ENCODE measurements at places on chromosomes 5 and 9.

- no peak for DNase-seq
Measured at GRCh38 chr5:169978714-169979113, 1.6 kb downstream of the INSYN2B start.

DNA sequence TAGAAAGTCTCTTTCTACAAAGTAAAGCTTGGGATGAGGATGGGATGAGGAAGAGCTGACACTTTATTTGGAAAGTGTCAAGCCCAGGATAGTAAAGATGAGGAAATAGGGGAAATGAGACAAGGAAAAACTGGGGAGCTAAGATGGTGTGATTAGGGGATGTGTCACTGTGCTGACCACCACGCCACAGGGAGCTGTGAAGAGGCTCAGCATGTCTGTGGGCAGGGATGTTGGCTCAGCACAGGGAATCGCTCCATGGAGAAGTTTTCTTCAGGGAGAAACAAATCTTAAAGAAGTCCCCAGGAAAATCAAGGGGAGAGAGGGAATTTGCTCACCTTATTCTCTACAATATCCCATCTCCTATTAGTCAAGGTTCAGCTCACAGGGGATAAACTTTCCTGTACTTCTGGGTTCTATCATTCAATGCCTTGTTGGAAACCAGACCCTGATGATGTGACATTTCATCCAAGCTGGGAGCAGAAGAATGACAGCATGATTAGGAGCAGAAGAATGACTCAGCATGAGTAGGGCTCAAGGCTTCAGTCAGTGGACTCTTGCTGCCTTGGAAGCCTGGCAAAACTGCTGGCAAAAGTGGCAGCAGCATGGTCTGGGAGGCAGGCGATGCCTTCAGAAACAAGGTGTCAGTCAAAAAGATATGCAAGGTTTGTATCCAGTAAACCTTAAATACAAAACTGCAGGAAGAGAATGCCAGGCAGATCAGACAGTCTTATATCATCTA, 4.9 kb downstream of the HSPB3 start:
- no peak for DNase-seq

DNA sequence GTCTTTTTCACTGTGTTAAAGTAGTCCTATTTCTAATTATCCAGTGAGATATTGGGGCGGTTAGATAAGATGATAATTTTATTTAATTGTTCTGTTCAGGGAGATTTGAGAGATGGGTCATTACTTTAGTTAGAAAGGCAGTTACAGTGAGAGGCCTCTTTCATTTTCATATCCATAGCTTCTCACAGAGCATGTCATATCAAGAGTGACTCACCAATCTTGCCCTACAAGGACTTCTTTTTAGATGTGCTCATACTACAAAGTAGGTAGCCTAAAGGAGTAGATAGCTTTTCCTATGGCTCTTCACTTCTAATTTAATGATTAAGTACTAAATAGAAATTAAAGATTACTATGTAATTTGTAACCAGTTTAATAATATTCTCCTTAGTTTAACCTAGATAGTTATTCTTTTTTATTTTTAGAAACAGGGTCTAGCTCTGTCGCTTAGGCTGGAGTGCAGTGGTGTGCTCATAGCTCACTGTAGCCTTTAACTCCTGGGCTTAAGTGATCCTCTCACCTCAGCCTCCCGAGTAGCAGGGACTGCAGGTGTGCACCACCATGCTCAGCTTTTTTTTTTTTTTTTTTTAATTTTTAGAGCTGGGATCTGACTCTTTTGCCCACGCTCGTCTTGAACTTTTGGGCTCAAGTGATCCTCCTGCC, 71.0 kb downstream of the FER start:
- no peak for DNase-seq

DNA sequence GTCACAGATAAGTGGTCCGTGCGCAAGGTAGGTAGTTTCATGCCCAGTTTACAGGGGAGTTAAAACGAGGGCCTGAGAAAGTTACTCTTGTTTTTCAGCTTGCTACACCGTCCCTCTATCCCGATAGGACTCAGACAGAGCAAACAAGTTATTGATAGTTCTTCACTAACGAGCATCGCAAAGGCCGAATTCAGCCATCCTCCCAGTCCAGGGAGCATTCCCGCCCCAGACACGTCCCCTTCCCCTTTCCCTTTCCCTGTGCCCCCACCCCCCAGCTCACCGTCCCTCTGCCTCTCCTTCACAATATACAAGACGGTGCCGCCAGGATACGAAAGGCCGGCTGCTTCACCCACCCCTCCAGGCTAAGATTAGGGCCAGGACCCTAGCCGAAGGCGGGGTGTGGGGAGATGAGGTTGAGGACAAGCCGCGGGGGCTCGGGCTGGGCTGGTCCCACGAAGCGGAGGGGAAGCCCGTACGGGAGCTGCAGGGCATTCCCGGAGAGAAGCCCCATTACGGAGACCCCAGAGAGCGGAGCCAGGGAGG, 599 bp downstream of the KIAA1191 start:
- DNase-seq = peak; percentile 24

DNA sequence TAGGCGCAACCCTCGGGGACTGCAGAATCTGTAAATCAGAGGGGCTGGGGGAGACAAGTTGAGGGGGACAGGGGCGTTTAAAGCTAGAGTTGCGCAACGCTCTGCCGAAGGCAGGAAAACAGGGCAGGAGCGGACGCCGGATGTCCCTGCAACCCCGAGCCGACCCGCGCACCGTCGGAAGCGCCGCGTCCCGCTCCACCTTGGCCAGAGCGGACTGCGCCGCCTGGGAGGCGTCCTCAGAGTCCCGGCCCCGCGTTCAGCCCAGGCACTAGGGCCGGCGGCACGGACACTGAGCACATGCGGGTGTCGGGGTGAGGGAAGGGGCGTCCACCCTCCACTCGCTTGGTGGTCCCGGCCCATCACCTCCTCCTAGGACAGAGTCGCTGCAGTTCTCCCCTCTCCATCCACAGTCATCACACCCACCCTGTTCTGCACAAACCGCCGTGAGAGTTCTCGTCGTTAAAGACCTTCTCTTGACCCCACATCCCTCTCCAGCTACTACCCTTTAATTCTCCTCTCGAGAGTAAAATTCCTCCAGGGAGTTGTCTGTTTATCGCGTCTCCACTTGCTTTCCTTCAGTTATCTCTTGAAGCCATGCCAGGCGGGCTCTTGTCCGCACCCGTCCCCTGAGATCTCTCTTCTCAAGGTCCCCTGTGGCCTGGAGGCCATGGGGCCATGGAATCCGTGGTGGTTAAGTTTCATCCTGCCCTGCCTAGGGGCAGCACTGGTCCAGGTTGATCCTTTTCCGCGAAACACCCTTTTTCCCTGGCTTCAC, 796 bp upstream of the PDLIM7 start:
- no peak for DNase-seq

- no peak for DNase-seq
Measured at GRCh38 chr9:9847750-9848149, 765.1 kb downstream of the PTPRD start.

DNA sequence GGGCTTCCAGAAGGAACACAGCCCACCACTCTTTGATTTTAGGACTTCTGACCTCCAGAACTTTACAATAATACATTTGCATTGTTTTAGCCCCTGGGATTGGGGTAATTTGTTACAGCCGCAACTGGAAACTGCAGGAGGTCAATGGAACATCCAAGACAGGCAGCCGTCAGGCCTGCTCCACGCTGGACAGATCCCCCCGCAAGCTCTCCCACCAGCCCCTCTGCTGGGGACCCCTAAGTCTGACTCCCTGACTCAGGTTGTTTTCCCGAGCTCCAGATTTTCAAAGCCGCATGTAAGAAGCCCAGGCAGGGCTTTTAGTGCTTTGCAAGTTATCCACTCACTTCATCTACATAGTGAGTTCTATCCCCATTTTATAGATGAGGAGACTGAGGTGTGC, 127.6 kb downstream of the PAX5 start:
- DNase-seq = no peak

GRCh38 chr5:82894716-82895115, 182.5 kb downstream of the TMEM167A start:
- DNase-seq = no peak

- no peak for DNase-seq
Measured at GRCh38 chr5:464843-465590, 22.0 kb downstream of the EXOC3 start.

- DNase-seq = no peak
Measured at GRCh38 chr5:132475987-132476875, 14.3 kb downstream of the IRF1 start.

DNA sequence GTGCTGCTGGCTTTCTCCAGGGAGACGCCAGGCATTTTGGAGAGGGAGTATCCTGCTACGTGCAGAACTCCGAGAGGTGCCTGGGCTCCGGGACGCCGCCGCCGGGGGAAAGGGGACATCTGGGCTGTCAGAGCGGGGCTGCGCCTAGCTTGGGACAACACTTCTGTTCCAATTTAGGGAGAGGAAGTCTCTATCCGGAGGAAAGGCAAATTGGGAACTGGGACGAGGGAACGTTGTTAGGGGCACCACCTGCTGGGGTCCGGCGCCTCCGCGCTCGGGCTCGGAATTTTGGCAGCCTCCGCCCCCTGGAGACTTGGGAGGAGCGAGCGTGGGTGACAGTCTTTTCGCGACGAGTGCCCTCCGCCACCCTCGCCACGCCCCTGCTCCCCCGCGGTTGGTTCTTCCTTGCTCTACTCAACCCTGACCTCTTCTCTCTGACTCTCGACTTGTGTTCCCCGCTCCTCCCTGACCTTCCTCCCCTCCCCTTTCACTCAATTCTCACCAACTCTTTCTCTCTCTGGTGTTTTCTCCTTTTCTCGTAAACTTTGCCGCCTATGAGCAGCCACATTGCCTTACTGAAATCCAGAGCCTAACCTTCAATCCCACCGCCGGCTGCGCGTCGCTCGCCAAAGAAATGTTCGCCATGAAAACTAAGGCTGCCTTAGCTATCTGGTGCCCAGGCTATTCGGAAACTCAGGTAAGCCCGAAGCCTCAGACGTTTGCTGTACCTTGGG, 1.6 kb downstream of the TSLP start:
- DNase-seq = peak; percentile 11

- no peak for DNase-seq
Measured at GRCh38 chr9:106479679-106480078, 383.3 kb upstream of the ZNF462 start.

- DNase-seq = no peak
Measured at GRCh38 chr9:131697908-131698617, 41.8 kb downstream of the RAPGEF1 start.

DNA sequence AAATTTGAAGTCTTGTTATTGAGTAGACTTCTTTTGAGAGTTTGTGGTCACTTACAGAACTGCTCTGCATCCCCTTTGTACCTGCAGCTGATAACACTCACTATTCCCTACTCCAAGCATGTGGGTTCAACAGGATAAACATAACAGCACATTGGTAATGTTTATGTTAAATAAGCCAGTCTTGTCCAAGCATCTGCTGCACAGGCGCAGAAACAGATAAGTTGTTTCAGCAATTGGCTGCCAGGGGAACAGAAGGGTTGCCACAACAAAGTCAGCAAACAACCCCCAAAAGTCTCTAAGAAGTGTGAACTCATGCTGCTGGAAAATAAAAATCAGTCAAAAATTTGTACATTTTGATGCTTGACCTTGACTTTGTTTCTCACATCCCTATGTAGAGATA, 174.6 kb downstream of the GDNF start:
- no peak for DNase-seq

DNA sequence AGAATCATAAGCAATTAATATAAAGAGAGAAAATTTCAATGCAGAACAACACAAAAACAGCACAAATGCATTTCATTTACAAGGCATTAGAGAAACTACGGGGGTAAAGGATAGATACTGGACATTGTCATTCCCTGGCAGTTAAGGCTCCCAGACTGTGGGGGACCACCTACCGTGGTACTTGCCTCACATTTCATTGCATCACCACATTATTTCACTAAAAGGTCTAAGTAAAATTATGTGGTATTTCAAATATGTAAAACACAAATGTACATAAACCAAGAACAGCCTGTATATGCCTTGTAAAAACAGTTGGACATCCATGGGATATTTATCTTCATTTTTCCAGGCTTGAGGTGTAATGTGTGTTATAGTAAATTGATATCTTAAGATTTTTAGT, 571.2 kb upstream of the ZNF462 start:
- no peak for DNase-seq

- DNase-seq = no peak
Measured at GRCh38 chr5:123810746-123811340, 298.9 kb downstream of the CSNK1G3 start.

DNA sequence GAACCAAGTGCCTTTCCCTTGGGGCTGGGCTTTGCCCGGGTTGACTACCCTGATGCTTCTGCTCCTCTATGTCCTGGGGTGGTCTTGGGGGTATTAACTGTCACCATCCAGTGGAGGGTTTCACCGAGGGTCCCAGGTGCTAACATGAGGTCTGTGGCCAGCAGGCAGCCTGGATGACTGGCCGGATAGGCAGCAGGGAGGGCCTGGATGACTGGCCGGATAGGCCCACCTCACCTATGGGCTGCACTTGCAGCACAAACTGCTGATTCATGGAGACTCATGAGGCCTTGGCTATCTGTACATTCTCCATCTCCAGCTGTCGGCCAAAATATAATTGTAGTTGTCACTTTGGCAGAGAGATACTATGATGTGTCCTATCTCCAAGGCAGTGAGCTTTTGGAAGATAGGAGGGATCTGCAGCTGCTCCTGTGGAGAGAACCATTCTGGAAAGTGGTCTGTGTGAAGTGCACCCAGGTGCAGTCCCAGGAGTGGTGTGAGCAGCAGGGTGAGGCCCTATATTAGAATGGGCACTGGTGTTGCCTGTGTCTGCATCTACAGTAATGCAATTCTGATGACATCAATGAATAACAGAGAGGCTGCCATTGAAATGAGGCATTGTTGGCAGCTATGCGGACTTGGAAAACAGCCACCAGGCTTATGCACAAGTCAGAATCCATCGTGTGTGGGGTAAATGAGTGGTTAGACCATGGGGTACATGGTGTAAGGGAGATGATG, 26.3 kb upstream of the CDKN2AIPNL start:
- no peak for DNase-seq

GRCh38 chr5:117058740-117059139, 484.1 kb upstream of the SEMA6A start:
- no peak for DNase-seq

- DNase-seq = no peak
Measured at GRCh38 chr5:122195802-122196394, 66.6 kb downstream of the ZNF474 start.

DNA sequence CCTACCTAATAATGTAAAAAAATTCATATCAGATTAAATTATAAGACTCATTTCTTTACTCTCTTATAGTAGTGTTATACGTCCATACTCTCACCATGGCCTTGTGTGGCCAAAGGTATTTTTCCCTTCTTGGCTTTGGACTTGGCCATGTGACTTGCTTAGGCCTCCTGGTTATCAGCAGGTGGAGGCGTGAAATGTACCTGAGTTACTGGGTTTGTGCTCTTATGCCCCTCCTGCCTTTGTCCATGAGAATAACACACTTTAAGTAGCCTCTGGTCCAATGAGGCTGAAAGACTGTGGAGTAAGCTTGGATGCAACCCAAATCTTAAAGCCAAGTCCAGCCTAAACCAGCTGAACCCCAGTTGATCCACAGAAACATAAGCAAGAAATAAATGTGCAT, 68.7 kb downstream of the RETREG1 start:
- no peak for DNase-seq

- DNase-seq = no peak
Measured at GRCh38 chr5:82796643-82797416, 280.4 kb downstream of the TMEM167A start.

Measured in progenitor cell of endocrine pancreas (in vitro differentiated cells).